ENCODE measurements at places on chromosomes 3 and 15. TPM values are rescaled to one million over a fixed set of nuclear protein-coding genes. Genes with fewer than 3 reads are reported as not detected.

Gene TRAIP
- polyA plus RNA-seq, result 8.6 TPM

Gene MITF
- 42.2 TPM for polyA plus RNA-seq

Gene BCHE
- 11.7 TPM for polyA plus RNA-seq

Gene FBXW12
- polyA plus RNA-seq, result 0.45 TPM

Gene PAQR9
- 0.49 TPM for polyA plus RNA-seq

Gene SNX4
- 71.9 TPM for polyA plus RNA-seq

Gene FYTTD1
- 112 TPM for polyA plus RNA-seq

Gene TMIE
- polyA plus RNA-seq, result 1.3 TPM

Gene ROPN1
- polyA plus RNA-seq, result 0.04 TPM

Gene KBTBD8
- polyA plus RNA-seq, result 1.5 TPM

Gene MESP1
- 1.9 TPM for polyA plus RNA-seq

Gene RBPMS2
- 12.9 TPM for polyA plus RNA-seq

Gene PP2D1
- 0.29 TPM for polyA plus RNA-seq

Gene FOXL2
- polyA plus RNA-seq, result not detected

Gene RNF111
- 35.4 TPM for polyA plus RNA-seq

Gene AQP9
- polyA plus RNA-seq, result 0.11 TPM

Gene C3orf62
- polyA plus RNA-seq, result 12.0 TPM

Gene TMEM41A
- polyA plus RNA-seq, result 28.8 TPM

Gene EIF4E3
- 13.6 TPM for polyA plus RNA-seq

Gene P2RY13
- polyA plus RNA-seq, result 0.32 TPM

Gene GATM
- 304 TPM for polyA plus RNA-seq

Gene LSM3
- polyA plus RNA-seq, result 17.2 TPM

Gene LMCD1
- 35.0 TPM for polyA plus RNA-seq

Gene TMOD2
- polyA plus RNA-seq, result 3.9 TPM

Gene MEX3B
- polyA plus RNA-seq, result 17.1 TPM

Gene CMTM8
- 12.7 TPM for polyA plus RNA-seq

Gene SPINK8
- polyA plus RNA-seq, result not detected

Gene TBC1D2B
- polyA plus RNA-seq, result 29.0 TPM

Gene C3orf70
- 9.4 TPM for polyA plus RNA-seq

Gene ACTC1
- 1.1 TPM for polyA plus RNA-seq

Gene DOCK3
- polyA plus RNA-seq, result 1.5 TPM

Gene TMCO5A
- not detected for polyA plus RNA-seq

Gene HYAL3
- 3.8 TPM for polyA plus RNA-seq

Gene MED12L
- polyA plus RNA-seq, result 1.6 TPM

Gene LRRC15
- 0.10 TPM for polyA plus RNA-seq

Gene ANKRD63
- polyA plus RNA-seq, result 0.26 TPM

Gene LYZL4
- not detected for polyA plus RNA-seq

Gene GNB4
- polyA plus RNA-seq, result 32.0 TPM

Gene TRH
- 0.28 TPM for polyA plus RNA-seq

Gene FES
- polyA plus RNA-seq, result 14.9 TPM

Gene PLSCR2
- polyA plus RNA-seq, result 0.73 TPM

Gene MAP1A
- polyA plus RNA-seq, result 8.3 TPM

Gene ARPP19
- 124 TPM for polyA plus RNA-seq

Gene C3orf85
- 15.0 TPM for polyA plus RNA-seq

Gene DCLK3
- polyA plus RNA-seq, result 2.1 TPM

Gene SPATA12
- polyA plus RNA-seq, result not detected

Gene TOP2B
- polyA plus RNA-seq, result 352 TPM

Gene TGM5
- not detected for polyA plus RNA-seq

Gene FSIP1
- polyA plus RNA-seq, result 2.8 TPM

Data from right renal pelvis (tissue), 4 donors.